ENCODE measurements at places on chromosomes 6 and 20. TPM values are rescaled to one million over a fixed set of nuclear protein-coding genes. Genes with fewer than 3 reads are reported as not detected.

The RSPH3 gene
- total RNA-seq: 3.8 TPM

The MROH8 gene
- 5.1 TPM for total RNA-seq

The PRDM13 gene
- not detected for total RNA-seq

The TNFRSF6B gene
- total RNA-seq: not detected

The FERMT1 gene
- total RNA-seq: 0.25 TPM

The COL9A3 gene
- total RNA-seq: 0.92 TPM

The COL12A1 gene
- 5.1 TPM for total RNA-seq

The MLN gene
- total RNA-seq: not detected

- DNase-seq: no peak
- H3K4me3 ChIP-seq: no peak overlapping the region
- no peak overlapping the region for H3K27ac ChIP-seq
- H3K36me3 ChIP-seq: no peaks in the 10 kb centered on the region
These were observed 370.3 kb upstream of the OPRM1 start for GRCh38 chr6:153668758-153669157.

DNA sequence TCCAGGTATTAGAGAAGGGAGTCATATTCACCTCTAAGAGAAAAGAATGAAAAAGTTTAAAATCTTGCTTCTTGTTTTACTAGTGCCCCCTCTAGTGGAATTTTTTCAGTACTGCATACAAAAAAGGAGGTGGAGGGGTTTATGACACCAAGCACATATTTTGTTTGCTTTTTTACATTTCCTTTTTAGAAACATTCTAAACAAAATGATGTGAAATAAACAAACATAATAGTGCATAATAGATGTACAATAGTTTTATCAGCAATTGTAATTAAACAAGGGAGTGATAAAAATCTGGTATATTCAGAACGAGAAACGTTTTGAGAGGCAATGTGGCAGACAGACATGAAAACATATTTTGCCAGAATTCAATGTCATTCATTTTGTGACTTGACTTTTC lies 111.0 kb upstream of the TFAP2D start:
- no peak overlapping the region for H3K27ac ChIP-seq
- DNase-seq: no peak
- no peaks in the 10 kb centered on the region for H3K4me1 ChIP-seq
- no peaks in the 10 kb centered on the region for H3K36me3 ChIP-seq

DNA sequence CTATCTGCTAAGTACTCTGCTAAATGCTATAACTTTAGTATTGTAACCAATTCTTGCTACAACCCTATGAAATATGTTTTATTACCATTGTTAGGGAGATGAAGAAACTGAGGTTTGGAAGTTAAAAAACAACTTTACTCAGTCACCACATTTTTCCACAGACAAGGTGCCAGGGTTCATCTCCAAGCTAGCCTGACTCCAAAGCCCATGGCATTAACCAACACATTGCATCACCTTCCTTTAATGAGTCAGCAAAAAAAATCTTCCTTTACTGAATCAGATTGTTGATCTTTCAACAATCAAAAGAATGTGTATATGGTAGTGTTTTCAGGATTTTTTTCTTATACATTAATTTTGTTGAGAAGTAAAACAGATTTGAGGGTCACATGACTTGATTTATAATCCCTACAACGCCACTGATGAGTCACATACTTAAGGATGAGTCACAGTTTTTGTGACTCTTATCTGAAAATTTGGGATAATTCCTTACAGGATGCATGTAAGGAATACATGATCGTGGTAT lies 41.5 kb downstream of the MAN1A1 start:
- H3K36me3 ChIP-seq: peaks cover 5% of the 10 kb centered on the region
- H3K4me1 ChIP-seq: peaks cover 16% of the 10 kb centered on the region
- no peak for DNase-seq
- no peak overlapping the region for H3K4me3 ChIP-seq

GRCh38 chr6:1335367-1336037 lies 23.6 kb downstream of the FOXQ1 start:
- no peaks in the 10 kb centered on the region for H3K27me3 ChIP-seq
- peak overlapping the region; percentile 16 for H3K27ac ChIP-seq
- no peak for DNase-seq
- peaks cover 24% of the 10 kb centered on the region for H3K4me1 ChIP-seq
- no peak overlapping the region for H3K4me3 ChIP-seq
- no peaks in the 10 kb centered on the region for H3K36me3 ChIP-seq

- no peaks in the 10 kb centered on the region for H3K4me1 ChIP-seq
- DNase-seq: no peak
- no peak overlapping the region for H3K4me3 ChIP-seq
- no peaks in the 10 kb centered on the region for H3K36me3 ChIP-seq
- no peaks in the 10 kb centered on the region for H3K27me3 ChIP-seq
These were observed 38.1 kb upstream of the FAM135A start for GRCh38 chr6:70375166-70375565.

DNA sequence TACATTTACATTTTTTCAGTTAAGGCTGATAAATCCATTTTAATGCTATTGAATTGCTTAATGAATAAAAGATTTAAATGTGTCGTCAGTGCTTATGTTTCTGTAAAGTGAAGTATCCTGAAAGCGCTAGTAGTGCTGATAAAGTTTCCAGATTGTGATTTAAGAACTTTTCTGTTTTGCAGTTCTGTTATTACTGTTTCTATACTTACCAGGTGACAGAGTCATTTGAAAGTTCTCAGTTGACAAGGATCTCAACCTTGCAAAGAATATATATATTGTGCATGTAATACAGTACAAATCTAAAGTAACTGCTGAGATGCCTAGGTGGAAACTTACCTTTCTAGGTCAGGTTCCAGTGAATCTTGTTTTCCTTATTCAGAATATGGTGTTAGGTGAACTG lies 201.8 kb downstream of the ARID1B start:
- no peaks in the 10 kb centered on the region for H3K36me3 ChIP-seq
- peaks cover 6% of the 10 kb centered on the region for H3K4me1 ChIP-seq
- H3K4me3 ChIP-seq: no peak overlapping the region
- no peaks in the 10 kb centered on the region for H3K27me3 ChIP-seq
- DNase-seq: no peak

- no peaks in the 10 kb centered on the region for H3K4me1 ChIP-seq
- H3K4me3 ChIP-seq: no peak overlapping the region
- H3K36me3 ChIP-seq: no peaks in the 10 kb centered on the region
These were observed 17.8 kb upstream of the BLCAP start for GRCh38 chr20:37545516-37545915.

DNA sequence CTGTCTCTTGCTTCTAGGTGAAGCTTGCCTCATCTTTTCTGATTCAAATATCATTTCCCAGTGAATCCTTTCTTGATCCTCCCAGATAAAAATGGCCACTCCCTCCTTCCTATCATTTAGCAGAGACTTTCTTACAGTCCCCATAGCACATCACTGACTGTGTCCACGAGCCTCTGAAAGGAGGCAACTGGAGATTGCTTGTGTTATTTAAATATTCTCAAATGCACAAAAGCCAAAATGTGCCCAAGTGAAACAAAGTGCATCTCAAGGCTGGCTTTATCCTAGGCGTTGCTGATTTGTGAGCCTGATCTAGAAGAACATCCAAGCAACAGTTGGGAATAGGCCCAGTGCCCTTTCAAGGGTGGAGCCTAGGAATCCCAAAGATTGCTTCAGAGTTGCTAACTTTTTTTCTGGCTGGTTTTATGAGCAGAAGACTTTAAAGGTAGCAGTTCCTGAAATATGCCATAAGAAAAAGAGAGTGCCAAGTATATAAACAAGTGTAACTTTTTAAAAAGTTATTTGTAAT lies 393.6 kb downstream of the CD83 start:
- no peak overlapping the region for H3K27ac ChIP-seq
- no peaks in the 10 kb centered on the region for H3K27me3 ChIP-seq
- no peak for DNase-seq
- no peaks in the 10 kb centered on the region for H3K4me1 ChIP-seq

DNA sequence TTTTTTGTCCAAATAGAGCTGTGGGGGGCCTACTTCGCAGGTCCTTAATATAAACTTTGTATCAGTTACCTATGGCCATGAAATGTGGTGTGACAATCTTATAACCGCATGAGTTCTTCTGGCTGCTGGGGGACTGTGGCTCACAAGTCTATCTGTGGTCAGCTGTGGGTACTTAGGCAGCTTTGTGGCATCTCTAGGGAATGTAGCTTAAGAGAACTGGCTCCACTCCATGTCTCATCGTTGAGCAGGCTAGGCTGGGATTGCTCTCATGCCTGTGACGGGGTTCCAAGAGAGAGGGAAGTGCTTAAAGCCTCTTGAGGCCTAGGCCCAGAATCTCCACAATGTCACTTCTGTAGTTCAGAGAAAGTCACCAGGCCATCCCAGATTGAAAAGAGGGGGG lies 140.5 kb downstream of the BTBD3 start:
- H3K4me1 ChIP-seq: no peaks in the 10 kb centered on the region
- H3K36me3 ChIP-seq: no peaks in the 10 kb centered on the region
- no peak for DNase-seq
- no peak overlapping the region for H3K4me3 ChIP-seq
- no peaks in the 10 kb centered on the region for H3K27me3 ChIP-seq

- no peaks in the 10 kb centered on the region for H3K4me1 ChIP-seq
- no peak overlapping the region for H3K27ac ChIP-seq
- DNase-seq: no peak
- H3K27me3 ChIP-seq: no peaks in the 10 kb centered on the region
- no peaks in the 10 kb centered on the region for H3K36me3 ChIP-seq
- no peak overlapping the region for H3K4me3 ChIP-seq
These were observed 225.5 kb downstream of the SOD2 start for GRCh38 chr6:159467473-159468041.
